T-cell (primary cell): ENCODE measurements at places on chromosomes 6 and 20.

- no peak for DNase-seq
Measured at GRCh38 chr6:167547751-167548150, 222.9 kb downstream of the TTLL2 start.

DNA sequence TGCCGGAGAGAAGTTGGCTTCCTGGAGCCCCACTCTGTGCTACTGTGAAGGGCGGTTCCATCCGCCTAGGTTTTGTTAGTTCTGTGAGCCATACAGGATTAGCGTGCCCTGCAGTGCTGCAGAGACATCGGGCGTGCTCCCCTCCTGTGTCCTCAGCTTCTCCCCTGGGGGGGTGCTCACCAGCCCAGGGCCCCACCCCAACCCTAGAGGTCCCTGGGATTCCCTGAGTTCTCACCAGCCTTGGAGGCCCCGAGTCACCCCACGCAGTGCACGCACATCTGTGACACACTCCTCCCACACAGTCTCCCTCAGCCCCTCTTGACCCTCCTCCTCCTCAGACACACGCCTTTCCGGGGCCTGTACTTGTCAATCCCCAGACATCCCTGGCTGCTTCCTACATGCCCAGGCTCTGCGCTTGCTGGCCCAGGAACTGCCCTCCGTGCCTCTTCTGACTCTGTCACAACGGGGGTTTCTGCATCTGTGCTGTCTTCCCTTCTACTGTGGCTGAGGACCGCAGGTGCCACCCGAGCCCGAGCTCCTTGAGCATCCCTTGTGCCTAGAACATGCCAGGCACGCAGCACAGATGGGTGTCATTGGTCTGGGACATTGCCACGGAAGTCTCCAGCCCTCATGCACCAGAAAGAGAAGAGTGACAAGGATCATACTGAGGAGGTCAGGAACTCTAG lies 123.2 kb upstream of the RPS6KA2 start:
- DNase-seq: no peak

DNA sequence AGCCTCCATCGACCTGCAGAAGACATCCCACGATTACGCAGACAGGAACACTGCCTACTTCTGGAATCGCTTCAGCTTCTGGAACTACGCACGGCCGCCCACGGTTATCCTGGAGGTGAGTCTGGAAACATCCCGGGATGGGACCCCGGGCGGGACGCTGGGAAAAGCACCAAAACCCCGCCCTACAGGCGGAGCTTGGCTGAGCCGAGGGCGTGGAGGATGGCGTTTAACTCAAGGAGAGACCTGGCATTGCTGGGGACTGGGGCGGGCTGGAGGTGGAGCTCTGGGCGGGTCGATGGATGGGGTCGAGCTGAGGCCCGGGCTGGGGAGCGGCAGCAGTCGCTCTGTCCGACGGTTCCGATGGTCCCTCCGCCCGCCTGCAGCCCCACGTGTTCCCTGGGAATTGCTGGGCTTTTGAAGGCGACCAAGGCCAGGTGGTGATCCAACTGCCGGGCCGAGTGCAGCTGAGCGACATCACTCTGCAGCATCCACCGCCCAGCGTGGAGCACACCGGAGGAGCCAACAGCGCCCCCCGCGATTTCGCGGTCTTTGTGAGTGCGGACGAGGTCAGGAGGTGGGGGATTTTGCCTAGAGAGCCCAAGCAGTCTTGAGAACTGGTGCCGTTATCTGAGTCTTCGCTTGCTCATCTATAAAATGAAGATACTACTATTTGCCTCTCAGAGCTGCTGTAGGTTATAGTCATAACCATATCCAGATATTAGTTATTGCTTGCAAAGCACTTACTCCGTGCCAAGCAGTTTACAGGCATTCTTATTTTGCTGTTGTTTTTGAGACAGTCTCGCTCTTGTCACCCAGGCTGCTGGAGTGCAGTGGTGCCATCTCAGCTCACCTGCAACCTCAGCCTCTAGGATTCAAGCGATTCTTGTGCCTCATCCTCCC lies 3.8 kb downstream of the SPAG4 start:
- peak; percentile 71 for DNase-seq

GRCh38 chr6:27791182-27791943 lies 120.8 kb downstream of the OR2B2 start:
- DNase-seq: no peak

DNA sequence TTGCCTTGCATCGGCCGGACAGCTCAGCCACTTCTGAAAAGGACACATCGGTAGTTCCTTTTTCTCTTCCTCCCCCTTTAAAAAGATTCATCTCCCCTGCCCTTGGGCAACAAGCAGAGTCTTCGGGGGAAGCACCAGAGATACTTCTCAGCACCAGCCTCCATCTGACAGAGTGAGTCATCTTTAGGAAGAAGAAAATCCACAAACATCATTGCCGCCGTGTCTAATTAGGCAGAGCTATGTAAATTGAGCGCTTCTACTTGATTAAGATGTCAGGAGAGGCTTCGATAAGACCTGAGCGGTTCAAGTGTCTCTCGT lies 186.4 kb downstream of the TAF4 start:
- DNase-seq: no peak
